ENCODE measurements at places on chromosomes 7 and 10. TPM values are rescaled to one million over a fixed set of nuclear protein-coding genes. Genes with fewer than 3 reads are reported as not detected.
A peak's percentile ranks its signal among the peaks of the same experiment; 100 is the strongest.

DNA sequence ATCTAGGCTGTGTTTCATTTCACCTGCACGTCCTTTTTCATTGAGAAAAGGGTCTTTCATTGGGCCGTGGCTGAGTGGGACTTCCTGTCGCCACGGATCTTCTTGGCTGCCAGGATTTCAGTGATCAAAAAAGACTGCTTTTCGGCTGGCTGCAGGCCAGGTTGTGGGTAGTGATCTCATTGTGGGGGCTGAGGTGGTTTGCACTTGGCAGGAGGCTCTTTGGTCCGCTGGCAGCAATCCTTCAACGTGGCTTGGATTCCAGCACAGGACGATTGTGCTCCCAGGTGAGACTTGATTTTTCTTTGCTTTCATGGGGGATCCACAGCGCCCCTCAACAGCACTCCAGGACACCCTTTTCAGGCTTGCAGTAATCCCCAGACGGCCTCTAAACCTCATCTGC, 29.0 kb upstream of the ZNF273 start:
- DNase-seq, result no peak

DNA sequence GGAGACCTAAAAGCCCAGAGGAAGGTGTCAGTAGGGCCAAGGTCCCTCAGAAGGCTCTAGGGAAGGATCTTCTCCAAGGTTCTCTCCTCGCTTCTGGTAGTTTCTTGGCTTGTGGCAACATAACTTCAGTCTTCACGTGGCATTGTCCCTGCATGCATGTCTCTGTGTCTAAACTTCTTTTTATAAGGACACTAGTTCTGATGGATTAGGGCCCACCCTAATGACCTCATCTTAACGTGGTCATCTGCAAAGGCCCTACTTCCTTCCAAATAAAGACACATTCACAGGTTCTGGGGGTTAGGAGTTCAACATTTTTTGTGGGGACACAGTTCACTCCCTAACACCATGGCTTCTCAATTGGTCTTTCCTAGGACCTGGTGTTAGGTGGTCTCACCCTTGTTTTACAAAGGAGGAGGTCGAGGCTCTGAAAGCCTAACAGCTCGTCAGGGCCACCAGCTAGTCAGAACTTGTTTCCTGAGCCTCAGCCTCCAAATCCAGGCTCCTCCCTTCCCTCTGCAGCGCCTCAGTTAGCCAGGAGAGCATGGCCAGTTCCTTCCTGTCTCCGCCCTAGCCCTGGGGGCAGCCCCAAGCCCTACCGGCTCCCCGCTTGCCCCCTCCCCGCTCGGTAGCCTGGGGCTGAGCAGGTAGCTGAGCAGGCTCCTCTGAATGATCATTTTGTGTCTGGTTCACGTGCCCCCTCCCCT, 109.7 kb upstream of the PPIF start:
- no peak for DNase-seq

ECHS1 gene
- 143 TPM for polyA plus RNA-seq

- DNase-seq, result peak; percentile 35
Observed at GRCh38 chr10:34907743-34908430, 92.8 kb upstream of the PARD3 start.

DNA sequence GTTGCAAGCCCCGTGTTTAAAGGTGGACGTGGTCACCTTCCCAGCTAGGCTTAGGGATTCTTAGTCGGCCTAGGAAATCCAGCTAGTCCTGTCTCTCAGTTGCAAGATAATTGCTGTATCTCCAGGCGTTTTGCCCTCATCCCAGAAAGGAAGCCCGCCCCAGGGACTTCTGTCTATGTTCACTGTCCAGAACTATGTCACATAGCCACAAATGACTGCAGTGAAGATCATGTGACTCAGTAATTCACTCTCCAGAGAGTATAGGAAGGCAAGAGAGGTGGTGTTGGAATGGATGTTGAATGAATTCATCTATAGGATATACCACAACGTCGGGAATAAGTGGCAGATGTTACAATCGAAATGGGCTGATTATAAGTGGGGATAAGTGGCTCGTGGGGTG, 349 bp upstream of the ERVW-1 start:
- no peak for DNase-seq

DNA sequence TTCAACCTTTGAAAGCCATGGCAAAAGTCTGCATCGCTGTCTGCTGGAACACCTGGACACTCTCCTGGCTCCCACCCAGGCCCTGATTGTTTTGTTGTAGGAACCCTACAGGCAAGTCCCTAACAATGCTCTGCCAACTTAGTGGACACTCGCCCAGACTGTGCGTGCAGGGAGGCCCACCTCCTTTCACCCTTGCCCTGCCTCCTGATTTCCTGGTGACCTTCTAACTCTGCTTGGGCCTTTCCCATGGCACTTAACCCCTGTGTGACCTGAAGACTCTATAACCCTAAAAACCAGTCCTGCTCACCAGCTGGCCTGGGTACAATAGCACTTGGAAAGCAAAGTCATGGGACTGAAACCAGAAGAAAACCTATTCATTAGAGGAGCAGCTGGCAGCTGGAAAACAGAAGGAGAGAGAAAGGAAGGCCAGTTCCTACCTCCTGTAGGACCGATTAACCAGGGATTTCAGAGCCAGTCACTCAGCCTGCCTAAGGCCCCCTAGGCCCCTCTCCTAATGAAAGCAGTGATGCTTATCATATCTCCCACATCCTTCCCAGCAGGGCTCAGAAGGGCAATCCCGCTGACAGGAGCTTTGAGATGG, 82.7 kb upstream of the KMT2E start:
- DNase-seq, result no peak

PNLIPRP1 gene
- polyA plus RNA-seq, result not detected

DNA sequence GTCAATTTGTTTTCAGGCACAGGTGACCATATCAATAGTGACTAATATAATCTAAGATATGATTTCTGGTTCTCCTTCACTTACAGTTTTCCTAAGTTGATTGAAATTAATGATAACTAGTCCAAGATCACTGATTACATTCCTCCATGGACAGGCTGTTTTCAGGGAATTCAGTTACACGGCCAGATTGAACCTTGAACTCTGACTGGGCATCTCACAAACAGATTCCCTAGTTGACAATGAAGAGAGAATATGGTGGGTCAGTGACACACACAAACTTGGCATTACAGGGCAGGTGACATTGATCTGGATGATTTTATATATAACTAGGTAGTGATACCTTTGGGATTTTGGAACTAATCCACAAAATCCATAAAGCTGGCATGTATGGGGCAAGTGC, 110.2 kb upstream of the EGR2 start:
- DNase-seq, result no peak

DNA sequence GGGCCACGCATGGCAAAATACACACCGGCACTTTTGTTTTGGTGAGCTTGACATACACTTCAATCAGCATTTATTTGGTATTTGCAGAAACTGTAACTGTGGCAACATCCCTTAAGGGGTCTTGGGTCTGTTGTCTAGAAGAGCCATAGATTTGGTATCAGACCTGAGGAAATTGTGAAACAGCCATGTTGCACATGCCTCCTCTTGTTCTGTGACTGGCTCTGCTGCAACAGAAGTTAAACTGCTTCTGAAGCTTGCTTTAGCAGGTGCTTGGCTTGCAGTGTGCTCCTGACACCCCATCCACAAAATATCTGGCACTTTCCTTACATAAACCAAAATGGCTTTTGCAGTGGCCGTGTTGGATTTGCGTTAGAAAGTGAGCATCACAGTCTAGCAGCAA, 247.3 kb downstream of the GATA3 start:
- no peak for DNase-seq

GRCh38 chr10:71492872-71493271, 96.2 kb downstream of the CDH23 start:
- peak; percentile 27 for DNase-seq

- DNase-seq, result no peak
Observed at GRCh38 chr7:150339409-150339809, 2.0 kb downstream of the RARRES2 start.

DNA sequence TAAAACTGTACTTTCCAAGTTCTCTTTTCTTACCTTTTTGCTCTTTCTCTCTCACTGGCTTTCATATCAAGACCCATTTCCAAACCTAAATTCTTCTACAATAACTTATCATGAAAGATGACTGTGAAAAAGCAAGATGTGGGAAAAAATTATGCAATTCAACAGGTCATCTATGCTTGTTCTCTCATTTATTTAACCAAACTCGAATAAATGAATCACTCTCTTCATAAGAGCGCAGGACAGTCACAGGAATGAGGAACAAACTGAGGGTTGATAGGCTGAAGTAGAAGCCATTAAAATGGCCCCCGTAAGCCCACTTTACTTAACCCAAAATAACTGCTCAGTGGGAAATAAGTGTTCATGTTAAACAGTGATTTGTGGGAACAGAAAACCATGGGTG, 1289.7 kb upstream of the SORCS1 start:
- peak; percentile 8 for DNase-seq

DNA sequence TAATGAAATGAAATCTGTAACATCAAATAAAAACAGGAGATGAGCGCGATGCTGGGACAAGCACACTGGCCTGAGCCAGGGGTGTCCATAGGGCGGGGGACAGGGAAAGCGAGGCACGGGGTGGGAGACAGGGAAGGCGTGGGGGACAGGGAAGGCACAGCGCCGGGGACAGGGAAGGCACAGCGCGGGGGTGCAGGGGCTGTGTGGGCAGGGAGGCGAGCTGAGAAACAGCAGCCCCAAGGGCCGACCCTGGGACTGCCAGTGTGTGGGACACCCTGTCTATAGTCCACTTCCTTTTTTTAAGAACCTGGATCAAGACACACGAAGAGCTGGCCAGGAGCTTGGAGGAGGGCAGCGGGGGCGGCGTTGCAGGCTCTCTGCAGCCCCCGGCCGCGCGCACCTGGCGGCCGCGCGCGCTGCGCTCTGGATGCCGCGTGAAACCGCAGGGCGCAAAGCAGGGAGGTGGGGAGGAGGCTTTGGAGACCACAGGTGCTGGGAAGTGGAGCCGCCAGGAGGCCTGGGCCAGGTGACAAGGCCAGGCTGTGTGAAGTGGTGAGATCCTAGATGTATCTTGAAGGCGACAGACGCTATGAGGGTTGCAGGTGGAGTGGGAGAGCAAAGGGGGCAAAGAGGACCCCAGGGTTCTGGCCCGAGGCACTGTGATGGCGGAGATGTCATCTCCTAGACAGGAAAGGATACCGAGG, 157.7 kb downstream of the COBL start:
- DNase-seq, result no peak

- DNase-seq, result no peak
Observed at GRCh38 chr10:20330246-20330645, 514.0 kb downstream of the PLXDC2 start.

- DNase-seq, result no peak
Observed at GRCh38 chr7:98630149-98630548, 13.1 kb downstream of the NPTX2 start.

DNA sequence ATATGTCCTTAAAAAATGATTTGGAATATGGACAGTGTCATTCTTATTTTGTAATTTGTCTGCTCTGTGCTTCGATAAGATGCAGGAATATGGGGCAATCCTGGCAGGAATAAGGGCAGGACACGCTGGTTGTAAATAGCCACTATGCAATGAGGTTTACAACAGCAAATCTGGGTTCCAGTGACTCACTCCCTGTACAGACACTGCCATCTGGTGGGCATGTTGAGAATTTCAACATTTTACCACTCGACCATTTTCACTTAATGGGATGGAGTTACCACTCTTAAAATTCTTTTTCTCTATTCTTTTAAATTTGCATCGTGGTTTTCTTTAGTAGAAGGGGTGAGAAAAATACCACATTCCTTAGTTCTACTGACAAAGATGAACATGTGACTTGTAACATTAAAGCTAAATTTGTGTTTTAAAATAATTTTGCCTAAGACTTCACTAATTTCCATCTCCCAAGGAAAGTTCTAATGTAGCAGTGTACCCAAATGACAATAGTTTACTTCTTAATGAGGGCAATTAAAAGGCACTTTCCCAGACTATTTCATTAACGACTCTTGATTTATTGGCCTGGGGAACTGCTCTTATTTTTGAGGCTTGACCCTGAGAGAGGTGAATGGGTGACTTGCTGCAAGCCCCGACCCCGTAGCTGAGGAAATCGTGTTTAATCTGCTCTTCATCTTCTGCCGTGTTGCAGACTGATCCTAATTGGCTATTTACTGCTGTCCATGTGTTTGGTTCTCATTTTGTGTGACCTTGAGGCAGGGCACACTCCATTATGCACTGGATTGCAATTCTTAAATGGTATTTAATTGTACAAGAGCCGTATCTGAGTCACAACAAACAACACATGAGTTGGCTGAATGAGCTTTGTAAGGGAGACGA, 173.6 kb upstream of the IMMP2L start:
- DNase-seq, result peak; percentile 77

GRCh38 chr7:84368122-84368521, 173.5 kb upstream of the SEMA3A start:
- no peak for DNase-seq

DNA sequence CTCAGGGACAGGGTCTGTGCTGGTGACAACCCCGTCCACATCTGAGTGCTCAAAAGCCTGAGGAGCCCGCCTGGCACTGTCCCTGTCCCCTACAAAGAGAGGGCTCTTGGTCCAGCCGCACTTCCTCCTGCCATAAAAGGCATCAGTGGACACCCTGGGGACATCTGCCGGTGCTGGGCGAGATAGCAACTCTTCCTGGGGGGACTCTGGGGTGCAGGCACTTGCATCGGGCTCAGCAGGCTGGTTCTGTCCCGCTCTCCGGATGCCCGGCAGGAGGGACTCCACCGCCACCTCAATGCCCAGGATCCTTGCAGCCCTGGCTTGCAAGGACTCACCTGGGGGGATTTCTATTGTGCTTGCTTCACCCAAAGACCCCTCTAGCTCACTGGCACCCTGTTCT, 32.8 kb downstream of the JCAD start:
- DNase-seq, result no peak

- DNase-seq, result no peak
Observed at GRCh38 chr7:148720472-148720871, 21.8 kb downstream of the CUL1 start.

GRCh38 chr10:690372-691161, 1.1 kb upstream of the DIP2C start:
- no peak for DNase-seq

GRCh38 chr10:31771331-31771831, 157.2 kb downstream of the ARHGAP12 start:
- peak; percentile 66 for DNase-seq

GRCh38 chr10:132608511-132609195, 71.1 kb downstream of the INPP5A start:
- no peak for DNase-seq

FKBP6 gene
- 0.25 TPM for polyA plus RNA-seq

DPYSL4 gene
- polyA plus RNA-seq, result 4.7 TPM

OR13A1 gene
- not detected for polyA plus RNA-seq

TNKS2 gene
- 33.4 TPM for polyA plus RNA-seq

ZP3 gene
- 1.3 TPM for polyA plus RNA-seq

DNA sequence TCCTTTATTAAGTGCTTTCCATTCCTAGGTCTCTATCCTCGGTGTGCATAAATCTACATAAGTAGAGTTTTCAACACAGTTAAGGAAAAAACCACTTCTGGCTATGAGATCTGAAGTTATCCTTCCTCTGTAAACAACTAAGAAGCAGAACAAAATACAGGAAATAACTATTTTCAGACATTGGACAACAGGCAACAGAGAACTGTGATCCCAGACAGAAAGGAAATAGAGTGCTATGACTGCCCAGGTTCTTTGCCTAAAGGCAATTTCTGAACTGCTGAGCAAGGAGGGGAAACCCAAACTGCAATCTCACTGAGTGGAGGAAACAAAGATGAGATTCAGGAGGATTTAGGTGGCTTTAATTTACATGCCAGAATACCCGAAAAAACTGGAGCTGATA, 285.4 kb downstream of the SNX13 start:
- DNase-seq, result peak; percentile 68

Data from muscle of leg (tissue), 16 donors.